ELF-1 (cell line): ENCODE measurements at places on chromosomes 7 and 10.

DNA sequence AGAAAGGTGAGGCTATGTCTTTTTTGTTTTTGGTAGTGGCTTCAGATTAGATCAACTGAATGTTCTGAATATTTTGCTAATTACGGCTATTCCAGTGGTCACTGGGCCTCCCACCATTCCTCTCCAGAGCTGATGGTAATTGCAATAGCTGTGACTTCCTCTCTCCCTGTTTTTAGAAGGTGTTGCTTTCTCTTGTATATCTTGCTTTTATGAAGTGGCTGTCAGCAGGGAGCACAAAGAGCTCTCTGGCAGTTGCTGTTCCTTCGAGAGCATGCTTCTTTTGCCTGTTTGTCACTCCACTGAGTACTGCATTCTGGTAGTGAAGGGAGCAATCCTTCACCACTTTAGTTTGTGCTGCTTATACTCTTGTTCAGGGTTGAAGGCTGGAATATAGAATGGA, 133.3 kb downstream of the EXOC4 start:
- peak; percentile 19 for DNase-seq

- DNase-seq = no peak
Measured at GRCh38 chr7:49866910-49867309, 93.5 kb downstream of the VWC2 start.

DNA sequence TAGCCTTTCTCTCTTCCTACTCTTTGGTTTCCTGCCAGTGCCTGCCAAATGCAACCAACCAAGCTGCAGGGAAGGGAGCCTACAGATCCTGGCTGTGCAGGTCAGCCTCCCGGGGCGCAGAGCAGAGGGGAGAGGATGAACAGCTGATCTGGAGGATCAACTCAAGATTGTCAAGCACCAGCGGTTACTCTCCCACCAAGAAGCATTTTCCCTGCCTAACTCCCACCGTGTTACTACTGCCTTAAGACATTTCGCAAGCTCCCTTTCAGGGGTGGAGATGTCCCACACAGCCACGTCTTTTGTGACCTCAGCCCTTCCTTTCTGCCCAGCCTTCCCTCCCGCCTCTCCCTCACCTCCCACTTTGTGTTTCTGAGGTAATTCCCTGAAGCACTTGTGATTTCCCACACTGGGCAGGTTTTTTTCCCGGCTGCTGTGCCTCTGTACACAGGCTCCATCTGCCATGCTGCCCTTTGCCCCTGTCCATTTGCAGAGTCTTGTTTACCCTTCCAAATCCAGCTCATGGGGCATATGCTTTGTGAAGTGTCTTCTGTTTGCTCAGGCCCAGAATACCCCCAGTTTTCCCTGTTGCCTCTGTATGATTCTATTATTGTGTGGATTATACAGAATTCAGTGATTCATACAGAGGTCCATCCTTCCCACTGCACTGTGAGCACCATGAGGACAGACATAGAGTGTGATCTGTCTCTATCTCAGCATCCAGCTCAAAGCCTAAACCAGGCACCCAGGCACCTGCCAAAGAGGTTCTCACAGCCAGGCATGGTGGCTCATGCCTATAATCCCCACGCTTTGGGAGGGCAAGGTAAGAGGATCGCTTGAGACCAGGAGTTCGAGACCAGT, 40.9 kb upstream of the PAPSS2 start:
- no peak for DNase-seq

GRCh38 chr10:28592953-28593352, 60.0 kb downstream of the WAC start:
- no peak for DNase-seq

GRCh38 chr7:776992-777727, 50.1 kb upstream of the PRKAR1B start:
- DNase-seq = no peak

- DNase-seq = peak; percentile 28
Measured at GRCh38 chr7:87628780-87629569, 777 bp downstream of the RUNDC3B start.

DNA sequence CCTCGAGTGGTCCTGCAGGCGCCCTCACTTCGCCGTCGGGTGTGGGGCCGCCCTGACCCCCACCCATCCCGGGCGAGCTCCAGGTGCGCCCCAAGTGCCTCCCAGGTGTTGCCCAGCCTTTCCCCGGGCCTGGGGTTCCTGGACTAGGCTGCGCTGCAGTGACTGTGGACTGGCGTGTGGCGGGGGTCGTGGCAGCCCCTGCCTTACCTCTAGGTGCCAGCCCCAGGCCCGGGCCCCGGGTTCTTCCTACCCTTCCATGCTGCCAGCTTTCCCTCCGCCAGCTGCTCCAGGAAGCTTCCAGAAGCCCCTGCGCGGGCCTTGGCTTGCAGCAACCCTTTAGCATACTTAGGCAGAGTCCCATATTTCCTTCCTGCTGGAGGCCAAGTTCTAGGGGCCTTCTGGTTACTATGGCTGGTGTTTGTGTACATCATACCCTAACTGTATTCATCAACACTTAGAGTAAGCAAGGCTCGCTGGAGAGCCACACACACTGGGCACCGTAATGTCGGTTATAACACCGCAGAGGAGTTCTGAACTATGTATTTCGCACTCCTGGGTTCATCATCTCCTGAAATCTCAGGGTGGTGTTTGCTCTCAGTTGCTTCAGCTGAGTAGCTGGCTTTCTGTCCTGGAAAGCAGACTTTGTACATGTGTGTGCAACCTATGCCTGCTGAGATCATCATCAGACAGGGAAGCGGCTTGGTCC, 471 bp downstream of the MGMT start:
- peak; percentile 25 for DNase-seq

- no peak for DNase-seq
Measured at GRCh38 chr7:64371116-64371515, 57.4 kb downstream of the ZNF736 start.

- peak; percentile 52 for DNase-seq
Measured at GRCh38 chr10:73908853-73909539, 1.9 kb upstream of the PLAU start.

- peak; percentile 13 for DNase-seq
Measured at GRCh38 chr7:68258609-68259008, 1262.0 kb downstream of the TYW1 start.

GRCh38 chr10:98316661-98317060, 48.7 kb upstream of the LOXL4 start:
- DNase-seq = no peak

DNA sequence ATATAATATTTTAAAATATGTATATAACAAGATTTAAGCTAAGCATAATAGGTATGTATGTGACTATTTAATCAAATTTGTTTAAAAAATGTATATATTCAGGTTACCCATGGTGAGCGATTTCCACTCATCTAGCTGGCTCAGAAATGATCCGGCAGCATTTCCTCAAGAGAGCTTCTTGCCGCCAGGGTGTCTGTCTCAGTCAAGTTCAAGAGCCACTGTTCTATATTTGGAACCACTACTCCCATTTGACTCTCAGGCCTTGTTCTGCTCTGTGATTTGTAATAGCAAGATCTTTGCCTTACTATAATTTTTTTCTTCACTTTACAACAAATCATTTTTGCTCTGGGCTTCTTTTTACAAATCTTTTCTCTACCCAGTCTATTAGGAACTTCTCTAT, 48.7 kb upstream of the CNTNAP2 start:
- DNase-seq = no peak

- DNase-seq = no peak
Measured at GRCh38 chr7:25720427-25720826, 431.6 kb upstream of the NFE2L3 start.

- DNase-seq = no peak
Measured at GRCh38 chr7:123658023-123658422, 2.4 kb downstream of the LMOD2 start.
